ENCODE measurements at places on chromosomes 12 and 14.
A peak's percentile ranks its signal among the peaks of the same experiment; 100 is the strongest.

GRCh38 chr12:67508830-67509229 is 139.7 kb upstream of the DYRK2 start:
- DNase-seq = no peak

GRCh38 chr12:2924019-2924418 is 33.3 kb downstream of the TULP3 start:
- no peak for DNase-seq

DNA sequence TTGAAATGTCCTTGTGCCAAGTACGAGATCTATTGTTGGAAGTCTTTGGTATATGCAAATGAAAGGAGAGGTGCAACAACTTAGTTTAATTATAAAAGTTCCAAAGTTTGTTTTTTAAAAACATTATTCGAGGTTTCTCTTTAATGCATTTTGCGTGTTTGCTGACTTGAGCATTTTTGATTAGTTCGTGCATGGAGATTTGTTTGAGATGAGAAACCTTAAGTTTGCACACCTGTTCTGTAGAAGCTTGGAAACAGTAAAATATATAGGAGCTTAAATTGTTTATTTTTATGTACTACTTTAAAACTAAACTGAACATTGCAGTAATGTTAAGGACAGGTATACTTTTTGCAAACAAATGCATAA is 2.3 kb downstream of the HSPA2 start:
- DNase-seq = no peak

DNA sequence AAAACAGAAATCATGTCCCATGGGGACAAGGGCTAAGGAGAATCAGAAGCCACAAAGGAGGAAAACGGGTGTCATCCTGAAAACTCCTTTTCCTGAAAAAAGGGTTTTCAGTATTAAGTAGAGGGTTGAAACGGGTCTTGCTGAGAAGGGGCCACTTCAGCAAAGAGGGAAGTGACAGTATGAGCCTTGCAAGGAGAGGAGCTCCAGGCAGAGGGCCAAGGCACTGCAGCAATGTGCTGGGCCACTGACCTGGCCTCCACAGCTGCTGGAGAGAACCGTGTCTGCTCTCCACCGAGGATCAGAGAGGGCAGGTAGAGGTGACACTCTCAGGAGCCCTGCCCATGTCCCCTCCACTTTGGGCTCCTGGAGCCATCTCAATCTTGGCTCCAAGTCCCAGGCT is 103.3 kb downstream of the NCOR2 start:
- DNase-seq = no peak

- DNase-seq = no peak
Observed at GRCh38 chr14:53603994-53604393, 352.6 kb downstream of the BMP4 start.

DNA sequence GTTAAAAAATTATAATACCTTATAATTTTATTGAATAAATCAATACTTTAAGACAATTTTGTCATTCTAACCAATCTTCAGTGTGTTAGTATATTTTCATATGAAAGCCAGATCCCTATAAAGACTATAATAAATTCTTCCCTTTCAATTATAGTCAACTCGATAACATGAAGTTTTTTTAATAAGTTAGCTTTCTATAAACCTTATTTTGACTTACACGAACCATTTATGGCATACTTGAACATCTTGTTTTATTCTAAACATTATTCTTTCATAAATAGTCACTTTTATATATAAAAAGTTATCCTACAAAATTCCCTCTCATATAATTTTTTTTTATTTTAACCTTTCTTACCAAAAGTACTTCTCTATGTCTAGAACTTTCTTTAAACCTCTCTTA is 1002.3 kb downstream of the TMEM121 start:
- DNase-seq = no peak

DNA sequence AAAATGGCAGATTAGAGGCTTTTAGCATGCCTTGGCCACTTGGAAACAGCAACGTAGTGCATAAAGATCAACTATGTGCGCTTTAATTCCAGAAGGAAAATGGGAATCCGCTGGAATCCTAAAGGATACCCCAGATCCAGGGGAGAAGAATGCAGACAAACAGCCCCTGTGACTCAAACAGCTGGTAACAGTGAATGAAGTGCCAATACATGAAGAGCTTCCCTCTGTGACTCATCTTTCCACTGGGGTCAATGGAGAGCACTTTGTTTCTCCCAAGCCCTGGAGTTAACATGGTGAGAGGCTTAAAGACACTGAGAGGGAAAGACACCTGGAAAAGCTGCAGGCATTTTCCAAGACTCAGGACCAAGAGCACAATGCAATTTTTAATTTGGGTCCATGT is 263.1 kb downstream of the CEP128 start:
- no peak for DNase-seq

GRCh38 chr12:92365333-92365732 is 219.7 kb upstream of the BTG1 start:
- no peak for DNase-seq

DNA sequence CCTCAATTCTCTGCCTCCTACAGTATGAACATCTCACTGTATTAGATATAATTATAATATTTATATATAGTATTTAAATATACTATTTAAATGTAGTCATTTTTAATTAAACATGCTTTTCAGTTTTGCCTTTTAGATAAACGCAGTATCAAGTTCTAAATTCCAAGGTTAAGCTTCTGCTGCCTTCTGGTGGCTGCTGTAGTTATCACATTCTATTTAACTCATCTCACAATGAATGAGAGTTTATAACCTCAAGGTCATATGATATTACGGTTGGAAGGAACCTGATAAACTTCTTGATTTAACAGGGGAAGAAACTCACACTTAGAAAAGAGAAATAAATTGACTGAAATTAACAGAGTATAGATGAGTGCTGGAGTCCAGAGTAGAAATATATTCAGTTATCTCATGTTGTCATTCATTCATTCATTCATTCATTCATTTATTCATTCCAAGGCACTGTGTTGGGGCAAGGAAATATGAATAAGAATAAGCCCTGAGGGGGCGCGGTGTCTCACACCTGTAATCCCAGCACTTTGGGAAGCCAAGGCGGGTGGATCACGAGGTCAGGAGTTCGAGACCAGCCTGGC is 31.9 kb downstream of the GUCY2C start:
- DNase-seq = peak; percentile 15

DNA sequence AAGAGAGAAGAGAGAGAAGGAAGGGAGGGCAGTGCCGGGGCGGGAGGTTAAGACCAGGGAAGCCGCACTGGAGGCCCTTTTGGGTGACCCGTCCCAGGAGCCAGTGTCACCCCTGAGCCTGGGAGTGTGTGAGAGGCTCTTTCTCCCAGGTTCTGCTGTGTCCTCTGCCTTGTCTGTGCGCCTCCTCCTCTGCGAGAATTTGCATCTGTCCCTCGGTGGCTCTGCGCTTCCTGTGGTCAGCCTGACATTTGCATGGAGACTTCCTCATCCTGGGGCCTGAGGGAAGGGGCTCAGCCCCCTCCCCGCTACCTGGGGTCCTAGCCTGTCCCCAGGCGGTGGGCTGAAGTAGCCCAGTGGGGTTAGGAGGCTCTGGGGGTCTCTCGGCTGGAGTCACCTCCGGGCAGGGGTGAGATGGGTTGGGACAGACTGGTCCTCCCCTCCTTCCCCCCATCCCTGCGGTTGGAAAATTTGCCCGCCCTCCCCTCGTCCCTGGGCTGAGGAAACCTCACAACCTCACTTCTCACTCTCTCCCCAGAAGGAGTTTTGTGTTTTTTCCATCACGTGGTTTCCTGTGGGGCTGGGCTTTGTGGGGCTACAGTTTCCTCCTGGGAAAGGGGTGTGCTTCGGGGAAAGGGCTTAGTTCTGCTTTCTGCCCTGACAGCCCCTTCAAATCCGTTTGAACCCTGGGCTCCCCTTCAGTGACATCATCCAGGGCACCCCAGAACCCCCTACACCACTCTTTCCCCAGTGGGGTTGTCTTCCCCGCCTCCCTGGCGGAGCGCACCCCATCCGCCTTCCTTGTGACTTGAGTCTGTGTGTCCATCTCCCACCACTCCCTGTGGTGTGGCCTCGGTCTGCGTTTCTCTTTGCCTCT is 2.5 kb downstream of the PTPN6 start:
- no peak for DNase-seq
